SJSA1 (cell line): ENCODE measurements at places on chromosomes 3 and 15.

- no peak overlapping the region for H3K4me3 ChIP-seq
- no peaks in the 10 kb centered on the region for H3K36me3 ChIP-seq
- no peak for DNase-seq
Observed at GRCh38 chr3:112980080-112980479, 5.2 kb upstream of the CD200R1 start.

DNA sequence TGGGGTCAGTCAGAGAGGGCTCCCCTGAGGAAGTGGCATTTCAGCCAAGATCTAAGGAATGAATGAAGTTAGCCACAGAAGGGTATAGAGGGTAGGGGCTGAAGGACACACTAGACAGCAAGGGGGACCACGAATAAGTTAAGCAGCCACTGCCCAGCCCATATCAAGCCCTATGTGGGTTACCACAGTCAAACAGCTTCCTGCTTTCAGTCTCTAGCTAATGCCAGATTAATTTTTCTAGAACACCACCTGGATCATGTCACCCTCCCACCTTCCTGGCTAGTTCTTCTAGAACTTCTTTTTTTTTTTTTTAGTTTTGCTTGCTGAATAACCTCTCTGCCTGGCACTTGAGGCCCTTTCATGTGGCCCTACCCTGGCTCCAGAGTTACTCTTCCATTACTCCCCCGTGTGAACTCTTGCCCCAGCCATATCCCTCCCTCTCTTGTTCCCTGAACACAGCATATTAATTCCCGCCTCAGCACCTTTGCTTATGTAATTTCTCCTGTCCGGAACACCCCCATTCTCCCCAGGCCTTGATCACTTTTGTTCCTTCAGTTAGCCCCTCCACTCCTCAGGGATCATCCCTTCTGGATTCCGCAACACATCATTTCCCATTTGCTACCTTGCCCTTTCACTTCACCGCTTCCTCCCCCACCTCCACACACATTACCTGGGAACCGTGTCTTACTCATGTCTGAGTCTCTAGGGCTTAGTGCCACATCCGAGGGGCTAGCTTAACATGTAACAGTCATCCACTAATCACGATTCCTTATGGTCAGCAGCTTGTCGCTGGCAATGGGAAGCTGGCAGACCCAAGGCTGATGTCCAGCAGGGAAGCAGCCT, 20.6 kb upstream of the BNC1 start:
- peaks cover 10% of the 10 kb centered on the region for H3K4me1 ChIP-seq
- no peaks in the 10 kb centered on the region for H3K36me3 ChIP-seq
- no peak overlapping the region for H3K4me3 ChIP-seq
- H3K27me3 ChIP-seq = no peaks in the 10 kb centered on the region
- H3K27ac ChIP-seq = no peak overlapping the region

DNA sequence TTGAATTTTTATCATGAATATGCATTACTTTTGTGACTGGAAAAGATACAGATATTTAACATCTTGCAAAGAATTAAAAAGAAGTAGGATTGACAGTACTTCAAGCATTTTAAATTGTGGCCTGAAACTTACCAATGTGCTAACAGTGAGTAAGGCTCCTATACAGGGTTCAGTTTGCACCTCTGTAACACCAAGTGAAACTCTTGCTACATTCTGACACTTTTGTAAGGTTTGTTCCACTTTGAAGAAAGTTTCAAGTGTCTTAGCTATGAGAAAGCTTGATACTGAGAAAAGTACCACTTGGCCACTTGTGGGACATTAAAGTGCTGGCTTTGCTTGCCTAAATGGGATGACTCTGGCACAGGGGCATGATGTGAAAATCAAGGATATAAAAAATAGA, 289.2 kb downstream of the CTNNB1 start:
- no peak for DNase-seq
- H3K4me1 ChIP-seq = no peaks in the 10 kb centered on the region
- H3K27ac ChIP-seq = no peak overlapping the region
- no peaks in the 10 kb centered on the region for H3K27me3 ChIP-seq

DNA sequence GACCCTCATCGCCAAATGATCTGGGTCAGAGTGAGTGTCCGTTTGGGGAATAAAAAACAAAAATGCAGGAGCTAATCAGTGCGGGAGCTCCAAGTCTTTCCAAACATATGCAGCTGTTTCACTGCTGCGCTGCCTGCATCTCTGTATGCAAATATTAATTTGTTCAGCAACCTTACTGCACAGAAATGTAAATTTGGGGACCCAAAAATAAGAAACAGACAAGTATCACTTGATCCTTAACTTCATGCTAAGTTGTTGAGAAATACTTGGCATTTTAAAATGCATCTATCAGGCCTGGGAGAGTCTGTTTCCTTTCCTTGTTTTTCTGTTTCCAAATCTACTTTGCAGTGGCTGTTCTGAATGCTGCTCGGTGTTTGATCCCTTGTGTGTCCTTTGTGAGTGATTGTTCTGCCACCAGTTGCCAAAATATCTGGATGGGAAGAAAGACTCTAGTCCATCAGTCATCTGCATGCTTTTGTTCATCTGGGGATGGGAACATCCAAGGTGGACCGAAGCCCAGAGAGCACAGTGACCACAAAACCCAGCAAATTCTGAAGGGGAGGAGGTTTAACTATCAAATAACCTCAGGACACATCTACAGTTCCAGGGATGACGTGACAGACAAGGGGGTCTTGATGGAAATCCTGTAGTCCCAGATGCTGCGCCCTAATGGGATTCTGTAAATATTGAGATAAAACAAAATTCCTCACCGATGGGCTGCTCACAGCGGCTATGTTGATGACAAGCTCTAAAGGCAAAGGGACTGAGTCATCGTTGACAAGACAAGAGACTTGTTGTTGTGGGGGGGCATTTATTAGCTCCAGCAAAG, 199.5 kb upstream of the WNT5A start:
- no peaks in the 10 kb centered on the region for H3K27me3 ChIP-seq
- DNase-seq = peak; percentile 87
- peaks cover 15% of the 10 kb centered on the region for H3K4me1 ChIP-seq
- H3K4me3 ChIP-seq = no peak overlapping the region

DNA sequence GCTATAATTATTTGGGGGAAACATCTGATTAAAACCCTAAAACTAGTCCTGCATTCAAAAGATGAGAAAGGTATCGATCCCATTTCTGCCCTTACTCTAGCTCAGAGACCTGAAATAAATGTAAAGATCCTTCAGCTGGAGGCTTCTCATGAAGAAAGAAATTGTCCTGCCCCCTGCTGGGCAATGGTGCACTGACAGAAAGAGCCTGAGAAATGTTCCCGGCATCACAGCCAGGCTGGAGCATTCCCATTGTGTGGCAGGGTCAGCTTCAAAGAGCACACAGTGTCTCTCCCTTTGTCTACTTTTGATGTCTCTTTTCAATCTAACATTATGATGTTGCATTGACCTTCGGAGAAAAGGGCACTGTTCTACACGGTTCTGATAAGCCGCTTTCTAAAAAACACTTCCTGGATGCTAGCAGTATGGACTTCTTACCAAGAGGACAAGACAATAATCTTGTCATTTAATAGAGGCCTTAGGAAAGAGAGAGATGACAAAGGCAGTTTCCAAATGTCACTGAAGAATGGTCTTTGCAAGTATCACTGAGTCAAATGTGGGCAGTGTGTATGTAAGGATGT, 287.5 kb downstream of the MAGI1 start:
- H3K27me3 ChIP-seq = no peaks in the 10 kb centered on the region
- H3K27ac ChIP-seq = no peak overlapping the region
- no peaks in the 10 kb centered on the region for H3K36me3 ChIP-seq
- peak; percentile 26 for DNase-seq
- no peaks in the 10 kb centered on the region for H3K4me1 ChIP-seq
- H3K4me3 ChIP-seq = no peak overlapping the region

- no peaks in the 10 kb centered on the region for H3K36me3 ChIP-seq
- no peak overlapping the region for H3K4me3 ChIP-seq
- no peak overlapping the region for H3K27ac ChIP-seq
- H3K27me3 ChIP-seq = no peaks in the 10 kb centered on the region
- DNase-seq = no peak
- H3K4me1 ChIP-seq = no peaks in the 10 kb centered on the region
Observed at GRCh38 chr3:71146673-71147072, 436.9 kb downstream of the FOXP1 start.

GRCh38 chr3:58369876-58370275, 37.2 kb downstream of the PXK start:
- no peaks in the 10 kb centered on the region for H3K36me3 ChIP-seq
- no peak overlapping the region for H3K27ac ChIP-seq
- no peaks in the 10 kb centered on the region for H3K4me1 ChIP-seq
- H3K27me3 ChIP-seq = no peaks in the 10 kb centered on the region
- H3K4me3 ChIP-seq = no peak overlapping the region

- no peak overlapping the region for H3K27ac ChIP-seq
- no peak overlapping the region for H3K4me3 ChIP-seq
- DNase-seq = no peak
- H3K4me1 ChIP-seq = no peaks in the 10 kb centered on the region
Observed at GRCh38 chr3:46868287-46868686, 5.0 kb upstream of the MYL3 start.

DNA sequence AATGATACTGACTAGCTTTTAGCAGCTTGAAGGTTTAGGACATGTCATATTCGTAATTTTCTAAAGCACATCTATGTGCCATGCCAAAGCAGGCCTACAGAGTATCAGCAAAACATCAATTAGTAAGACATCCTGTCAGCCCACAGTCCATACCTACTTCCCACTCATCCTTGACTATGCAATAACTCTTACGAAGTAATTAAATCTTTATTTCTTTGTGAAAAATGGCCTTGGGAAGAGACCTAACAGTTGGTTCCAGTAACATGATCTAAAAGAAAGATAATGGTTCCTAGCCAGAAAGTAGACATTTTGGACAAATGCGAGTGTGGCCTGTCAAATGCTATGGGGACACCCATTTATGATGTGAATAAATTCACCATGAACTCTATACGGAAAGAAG, 172.6 kb upstream of the TNIK start:
- H3K4me1 ChIP-seq = no peaks in the 10 kb centered on the region
- no peaks in the 10 kb centered on the region for H3K27me3 ChIP-seq
- DNase-seq = no peak
- no peak overlapping the region for H3K4me3 ChIP-seq
- H3K27ac ChIP-seq = no peak overlapping the region

DNA sequence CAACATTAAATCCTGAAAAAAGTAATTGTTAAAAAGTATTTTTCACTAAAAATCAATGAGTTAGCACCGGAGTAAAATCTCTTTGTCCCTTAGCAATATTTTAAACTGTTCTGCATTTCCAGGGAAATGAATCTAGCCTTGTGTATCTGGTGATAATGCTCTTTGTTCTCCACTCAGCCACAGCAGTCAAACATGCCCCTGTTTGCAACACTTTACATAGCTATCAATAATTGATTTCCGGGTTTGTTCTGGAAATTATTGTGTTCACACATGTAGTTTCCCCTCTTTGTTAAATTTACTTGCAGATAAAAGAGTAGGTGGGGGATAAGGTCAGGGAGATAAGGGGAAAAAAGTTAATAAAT, 3.6 kb upstream of the A4GNT start:
- H3K4me1 ChIP-seq = peaks cover 7% of the 10 kb centered on the region
- no peak for DNase-seq
- no peaks in the 10 kb centered on the region for H3K36me3 ChIP-seq
- H3K27ac ChIP-seq = no peak overlapping the region
- no peak overlapping the region for H3K4me3 ChIP-seq

DNA sequence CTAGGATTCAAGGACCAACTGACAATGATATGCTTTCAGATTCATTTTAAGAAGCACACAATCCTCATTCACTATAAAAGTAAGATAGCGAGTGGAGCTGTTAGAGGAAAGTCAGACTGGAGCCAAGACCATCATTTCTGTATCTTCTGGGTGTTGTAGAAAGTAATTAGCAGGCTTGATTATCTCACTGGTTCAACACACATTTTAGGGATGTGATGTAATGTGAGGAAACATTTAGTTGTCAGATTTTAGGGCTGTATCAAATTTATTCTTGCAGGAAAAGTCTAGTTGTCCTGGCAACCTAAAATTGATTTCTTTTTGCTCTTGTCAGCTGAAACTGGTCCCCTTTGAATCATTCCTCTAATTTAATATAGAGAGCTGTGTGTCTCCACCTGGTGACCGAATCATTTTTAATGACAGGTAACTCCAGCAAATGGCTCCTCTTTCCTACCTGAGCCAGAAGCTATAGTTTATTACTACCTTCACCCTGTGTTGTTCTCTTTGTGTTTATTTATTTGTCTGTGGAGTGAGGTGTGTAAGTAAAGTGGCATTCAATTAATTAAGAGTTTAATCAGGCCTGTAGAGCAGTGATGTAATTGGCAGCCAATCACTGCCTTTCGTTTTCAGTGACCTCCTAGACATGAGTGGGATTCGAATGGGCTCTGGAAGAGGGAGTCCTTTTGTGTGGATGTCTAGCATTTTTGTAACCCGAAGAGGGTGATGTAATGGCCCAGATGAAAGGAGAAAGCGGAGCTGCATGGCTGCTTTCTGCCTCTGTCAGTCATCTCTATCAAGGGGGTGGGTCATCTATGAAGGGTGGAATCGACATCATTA, 125.8 kb downstream of the LPP start:
- no peak overlapping the region for H3K4me3 ChIP-seq
- H3K27ac ChIP-seq = peak overlapping the region; percentile 32; the same call in 1 of the 2 replicates
- DNase-seq = no peak
- H3K4me1 ChIP-seq = peaks cover 46% of the 10 kb centered on the region
- no peaks in the 10 kb centered on the region for H3K27me3 ChIP-seq

- no peak overlapping the region for H3K27ac ChIP-seq
- H3K27me3 ChIP-seq = no peaks in the 10 kb centered on the region
- no peaks in the 10 kb centered on the region for H3K36me3 ChIP-seq
Observed at GRCh38 chr3:159821736-159822135, 166.9 kb upstream of the IL12A start.

- H3K27ac ChIP-seq = no peak overlapping the region
- peaks cover 28% of the 10 kb centered on the region for H3K4me1 ChIP-seq
- no peak overlapping the region for H3K4me3 ChIP-seq
- no peaks in the 10 kb centered on the region for H3K36me3 ChIP-seq
- DNase-seq = no peak
Observed at GRCh38 chr3:104911376-104911775, 455.3 kb upstream of the ALCAM start.

GRCh38 chr15:40451527-40452158, 10.9 kb downstream of the BAHD1 start:
- H3K27ac ChIP-seq = no peak overlapping the region
- H3K36me3 ChIP-seq = no peaks in the 10 kb centered on the region
- peaks cover 14% of the 10 kb centered on the region for H3K4me1 ChIP-seq
- no peak for DNase-seq
- H3K27me3 ChIP-seq = no peaks in the 10 kb centered on the region
- H3K4me3 ChIP-seq = no peak overlapping the region

GRCh38 chr3:63960048-63960711, 48.0 kb upstream of the SCAANT1 start:
- H3K27me3 ChIP-seq = no peaks in the 10 kb centered on the region
- H3K4me1 ChIP-seq = peaks cover 10% of the 10 kb centered on the region
- DNase-seq = no peak

DNA sequence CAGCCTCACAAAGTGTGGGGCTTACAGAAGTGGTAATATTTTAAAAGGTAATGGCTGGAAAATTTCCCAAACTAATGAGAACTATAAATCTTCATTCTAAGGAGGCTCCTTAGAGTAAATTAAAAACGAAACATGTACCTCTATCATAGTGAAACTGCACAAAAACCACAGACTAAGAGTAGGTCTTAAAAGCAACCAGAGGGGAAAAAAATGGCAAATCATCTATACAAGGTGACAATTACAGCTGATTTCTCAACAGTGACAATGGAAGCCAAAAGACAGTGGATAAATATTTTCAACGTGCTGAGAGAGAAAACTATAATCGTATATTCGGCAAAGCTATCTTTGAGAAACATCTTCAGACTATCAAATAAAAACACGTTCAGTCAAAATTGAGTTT, 20.6 kb downstream of the HEG1 start:
- DNase-seq = no peak
- no peaks in the 10 kb centered on the region for H3K27me3 ChIP-seq
- H3K4me1 ChIP-seq = peaks cover 7% of the 10 kb centered on the region
- no peak overlapping the region for H3K27ac ChIP-seq

- H3K4me3 ChIP-seq = no peak overlapping the region
- H3K27me3 ChIP-seq = no peaks in the 10 kb centered on the region
- no peaks in the 10 kb centered on the region for H3K4me1 ChIP-seq
- no peak for DNase-seq
- no peak overlapping the region for H3K27ac ChIP-seq
Observed at GRCh38 chr3:40324621-40325020, 15.1 kb downstream of the EIF1B start.
